ENCODE measurements at places on chromosomes 1 and 21.

- no peak for DNase-seq
These were observed 280.7 kb downstream of the LMX1A start for GRCh38 chr1:165075725-165076370.

DNA sequence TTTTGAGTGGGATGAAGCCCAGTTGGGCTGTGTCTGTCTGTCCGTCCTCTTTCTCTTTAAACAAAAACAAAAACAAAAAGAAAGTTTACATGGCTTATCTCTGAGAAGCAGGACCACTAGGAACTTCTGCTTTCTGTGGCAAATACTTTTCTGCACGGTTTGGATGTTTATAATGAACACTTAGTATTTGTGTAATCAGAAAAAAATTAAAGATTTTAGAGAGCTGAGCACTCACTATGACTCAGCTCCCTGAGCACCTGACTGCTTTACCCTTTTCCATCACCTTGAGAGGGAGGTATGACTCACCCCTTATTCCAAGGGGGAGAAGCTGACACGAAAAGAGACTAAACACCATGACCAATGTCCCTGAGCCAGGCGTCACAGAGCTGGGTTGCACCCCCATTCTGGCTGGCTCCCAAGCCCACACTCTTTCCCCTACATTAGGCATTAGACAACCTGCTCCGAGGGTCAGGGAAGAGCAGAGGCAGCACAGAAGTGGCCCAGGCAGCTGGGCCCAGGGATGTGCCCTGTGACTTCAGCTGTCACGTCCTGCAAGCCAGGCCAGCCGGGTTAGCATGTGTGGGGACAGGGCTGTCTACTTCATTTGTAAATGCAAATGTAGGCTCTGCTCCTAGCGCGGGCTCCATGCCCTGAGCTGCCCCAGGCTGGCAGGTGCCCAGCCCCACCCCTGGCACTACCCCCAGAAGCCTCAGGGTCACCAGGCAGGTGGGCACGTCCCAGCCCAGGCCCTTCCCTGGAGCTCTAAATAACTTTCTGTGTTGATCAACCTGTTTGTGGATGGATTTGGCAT lies 30.4 kb downstream of the RAP1GAP start:
- DNase-seq: no peak

GRCh38 chr1:116738673-116739370 lies 15.4 kb upstream of the CD2 start:
- DNase-seq: peak; percentile 76

- DNase-seq: no peak
These were observed 211.1 kb downstream of the DUSP10 start for GRCh38 chr1:221530791-221531190.

DNA sequence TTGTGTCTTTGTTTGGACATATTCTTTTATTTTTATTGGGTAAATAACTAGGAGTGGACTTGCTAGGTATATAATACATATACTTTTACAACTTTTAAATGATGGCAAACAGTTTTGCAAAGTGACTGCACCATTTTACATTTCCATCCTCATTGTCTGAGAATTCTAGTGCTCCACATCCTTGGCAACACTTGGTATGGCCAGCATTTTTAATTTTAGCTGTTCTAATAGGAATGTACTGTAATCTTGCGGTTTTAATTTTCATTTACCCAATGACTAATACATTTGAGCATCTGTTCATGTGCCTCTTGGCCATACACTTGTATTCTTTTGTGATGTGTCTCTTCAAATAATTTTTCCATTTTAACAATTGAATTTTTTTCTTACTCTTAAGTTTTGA lies 37.0 kb upstream of the ATP6V1G3 start:
- DNase-seq: no peak

DNA sequence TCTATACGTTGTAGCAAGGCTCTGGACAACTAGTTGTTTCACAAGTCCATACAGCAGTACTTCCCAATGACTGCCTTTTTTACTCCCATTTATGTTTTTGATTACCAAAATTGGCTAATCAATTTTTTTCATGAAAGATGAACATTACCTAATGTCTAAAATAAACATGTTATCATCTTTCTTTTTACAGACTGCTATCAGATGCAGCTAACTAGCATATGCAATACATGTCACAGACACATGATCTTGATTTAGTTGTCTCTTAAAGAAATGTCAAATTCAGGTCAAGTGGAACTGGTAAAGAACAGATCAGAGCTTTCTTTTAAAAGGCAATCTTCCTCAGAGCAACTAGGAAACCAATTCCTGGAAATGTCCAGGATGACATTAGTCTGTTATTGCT lies 630 bp upstream of the DBT start:
- DNase-seq: no peak

GRCh38 chr1:151703813-151704212 lies 12.8 kb downstream of the CELF3 start:
- DNase-seq: no peak

DNA sequence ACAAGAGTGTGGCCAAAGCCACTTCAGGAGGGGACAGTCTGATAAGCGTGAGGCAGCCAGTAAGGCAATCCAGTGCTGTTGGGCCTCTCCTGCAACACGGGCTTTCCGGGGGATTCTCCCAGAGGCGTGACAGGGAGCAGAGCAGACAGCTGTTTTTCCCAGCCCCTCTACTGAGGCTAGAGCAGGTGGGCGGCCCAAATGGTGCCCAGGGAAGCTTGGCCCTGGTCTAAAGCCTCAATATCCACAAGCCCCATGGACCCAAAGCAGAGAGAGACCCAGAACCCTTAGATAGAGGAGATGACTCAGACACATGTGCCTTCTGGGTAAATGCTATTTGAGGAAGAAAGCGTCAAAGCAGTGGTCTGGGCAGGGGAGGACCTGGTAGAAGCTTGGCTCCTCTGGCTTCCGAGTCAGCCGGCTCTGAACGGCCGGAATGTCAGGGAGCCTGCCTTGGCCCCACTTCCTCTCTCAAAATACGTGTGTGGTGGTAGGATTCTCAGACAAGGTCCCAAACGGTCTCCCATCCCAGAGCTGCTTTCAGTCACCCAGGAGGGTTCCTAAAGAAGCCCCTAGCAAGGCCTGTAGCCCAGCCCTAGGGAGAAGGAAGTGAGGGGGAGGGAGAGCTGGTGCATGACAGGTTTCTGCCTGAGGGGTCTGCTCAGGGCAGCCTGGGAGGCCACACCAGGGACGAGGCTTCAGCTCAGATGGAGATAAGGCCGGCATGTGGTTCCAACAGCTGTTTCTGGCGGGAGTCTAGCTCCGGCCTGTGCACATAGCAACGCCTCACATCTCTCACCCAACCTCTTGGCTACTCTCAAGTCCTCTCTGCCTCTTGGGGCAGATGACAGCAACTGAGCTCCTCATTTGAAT lies 28.8 kb downstream of the PIK3C2B start:
- DNase-seq: peak; percentile 84

- peak; percentile 13 for DNase-seq
These were observed 36.6 kb downstream of the RGL1 start for GRCh38 chr1:183841550-183841949.

GRCh38 chr1:66495495-66495894 lies 38.5 kb upstream of the SGIP1 start:
- no peak for DNase-seq

GRCh38 chr1:230108580-230108979 lies 41.5 kb downstream of the GALNT2 start:
- no peak for DNase-seq

GRCh38 chr1:42945164-42945563 lies 13.5 kb downstream of the SLC2A1 start:
- DNase-seq: peak; percentile 35

DNA sequence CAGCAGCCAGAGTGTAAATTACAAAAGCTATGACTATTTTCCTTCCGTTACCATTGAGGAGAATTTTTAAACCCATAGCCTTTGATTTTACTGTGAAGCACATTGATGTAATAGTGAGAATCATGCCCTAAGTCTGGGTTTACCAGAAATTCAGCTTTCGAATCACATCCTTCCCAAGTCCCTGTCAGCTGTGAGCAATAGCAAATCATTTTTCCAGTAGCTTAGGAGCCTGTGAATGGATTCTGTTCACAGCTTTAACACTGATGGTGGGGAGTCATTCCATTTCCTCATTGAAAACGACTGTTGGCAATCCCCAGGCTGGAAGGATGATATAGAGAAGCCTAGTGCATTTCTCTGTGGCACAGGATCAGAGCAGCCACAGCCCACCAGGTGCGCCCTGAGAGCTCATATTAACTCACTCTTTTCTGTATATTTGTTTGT lies 82.2 kb upstream of the C1orf105 start:
- DNase-seq: peak; percentile 39

GRCh38 chr1:4071653-4072052 lies 171.6 kb upstream of the C1orf174 start:
- DNase-seq: no peak

DNA sequence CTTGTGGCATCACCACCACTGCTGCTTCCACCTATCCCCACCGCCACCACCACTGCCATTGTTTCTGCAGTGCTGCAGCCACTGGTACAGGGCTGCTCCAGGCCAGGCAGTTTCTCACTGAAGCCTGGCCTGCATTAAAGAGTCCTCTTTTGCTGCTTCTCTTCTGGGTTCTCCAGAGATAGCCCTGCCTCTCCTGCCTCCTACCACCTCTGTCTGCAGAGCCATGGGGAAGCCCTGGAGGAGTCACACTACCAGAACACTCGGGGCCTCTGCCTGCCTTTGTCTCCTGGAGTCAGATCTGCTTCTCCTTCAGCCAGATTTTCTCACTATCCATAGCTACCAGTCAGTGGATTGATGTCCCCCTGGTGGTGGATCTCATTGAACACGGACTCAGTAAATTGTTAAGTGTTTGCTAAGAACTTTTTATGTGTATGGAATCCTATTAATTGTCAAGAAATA lies 37.7 kb upstream of the DDAH1 start:
- DNase-seq: peak; percentile 38

DNA sequence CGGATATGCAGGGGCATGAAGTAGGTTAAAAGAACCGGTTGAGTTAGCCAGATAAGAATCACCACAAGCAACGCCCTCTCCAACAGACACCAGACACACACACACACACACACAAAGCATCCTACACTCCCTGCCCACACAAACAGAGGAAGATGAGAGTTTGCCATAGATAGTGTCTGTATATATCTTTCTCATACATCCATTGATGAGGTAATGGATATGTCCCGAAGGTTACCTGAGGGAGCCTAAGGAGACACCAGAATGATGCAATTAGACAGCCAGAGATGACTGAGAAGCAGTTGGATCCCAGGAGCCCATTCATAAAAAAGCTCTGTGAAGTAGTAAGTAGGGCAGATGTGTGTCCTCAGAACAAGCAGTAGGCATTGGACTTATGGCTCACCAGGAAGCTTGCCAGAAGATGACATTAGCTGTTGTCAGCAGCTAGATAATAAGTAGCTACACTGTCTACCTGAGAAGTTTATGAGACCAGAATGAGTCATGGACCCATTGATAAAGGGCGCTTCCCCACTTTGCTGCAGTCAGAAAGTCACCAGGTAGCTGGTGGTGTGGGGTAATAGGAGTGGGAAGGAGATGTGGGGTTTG lies 247.0 kb downstream of the KCNT2 start:
- DNase-seq: no peak

- DNase-seq: no peak
These were observed 89.5 kb upstream of the KCTD3 start for GRCh38 chr1:215477632-215478031.

DNA sequence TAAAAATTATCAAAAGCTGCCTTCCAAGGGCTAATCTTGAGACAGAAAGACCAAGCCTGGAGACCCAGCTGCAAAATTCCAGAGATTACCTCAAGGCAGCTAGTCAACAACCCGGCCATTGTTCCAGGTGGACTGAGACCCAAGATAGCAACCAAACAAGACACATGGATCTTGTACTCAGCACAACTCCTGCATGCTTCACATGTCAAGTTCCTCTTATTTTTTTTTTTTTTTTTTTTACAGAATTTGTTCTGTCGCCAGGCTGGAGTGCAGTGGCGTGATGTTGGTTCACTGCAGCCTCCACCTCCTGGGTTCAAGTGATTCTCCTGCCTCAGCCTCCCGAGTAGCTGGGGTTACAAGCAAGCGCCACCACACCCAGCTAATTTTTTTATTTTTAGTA lies 40.1 kb downstream of the CD2 start:
- no peak for DNase-seq

DNA sequence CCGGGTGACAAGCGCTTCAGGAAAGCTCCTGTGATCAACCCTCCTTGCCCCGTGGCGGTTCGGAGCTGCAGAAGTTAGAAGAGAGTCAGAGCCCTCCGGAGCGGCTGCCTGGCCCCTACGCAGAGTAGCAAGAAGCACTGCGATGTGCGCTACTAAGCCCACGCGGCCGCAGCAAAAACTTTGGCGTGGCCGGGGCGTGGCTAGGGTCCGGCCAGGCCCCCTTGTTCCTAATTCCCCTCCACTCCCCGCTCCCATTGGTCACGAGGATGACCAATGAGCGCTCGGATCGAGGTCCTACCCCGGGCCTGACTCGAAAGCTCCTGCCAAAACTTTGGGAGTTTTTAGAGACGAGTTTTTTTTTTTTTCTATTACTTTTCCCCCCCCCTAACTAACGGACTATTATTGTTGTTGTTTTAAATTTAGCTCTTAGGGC lies at the start of gene HLX:
HLX (plus strand) TSS at position 368 of the 433 bp plus-strand sequence. CDS start 415 bp downstream, outside the sequence.
- DNase-seq: peak; percentile 97

DNA sequence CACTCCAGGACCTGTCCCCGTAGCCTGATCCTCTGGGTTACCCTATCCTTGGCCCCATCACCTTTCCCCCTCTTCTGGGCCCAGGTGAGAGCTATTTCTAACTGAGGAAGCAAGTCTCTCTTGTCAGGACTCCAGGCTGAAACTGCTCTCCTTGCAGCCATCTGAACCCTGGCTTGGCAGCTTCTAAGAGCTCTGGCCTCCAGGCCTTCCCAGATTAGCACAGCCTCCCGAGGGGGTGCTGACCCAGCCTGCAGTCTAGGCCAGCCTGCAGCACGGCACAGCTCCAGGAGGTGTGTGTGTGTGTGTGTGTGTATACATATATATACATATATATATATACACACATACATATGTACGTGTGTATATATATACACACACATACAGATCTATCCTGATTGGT lies 17.4 kb downstream of the CACNA1S start:
- DNase-seq: no peak

- DNase-seq: no peak
These were observed 2.1 kb downstream of the KCNN3 start for GRCh38 chr1:154867841-154868605.

DNA sequence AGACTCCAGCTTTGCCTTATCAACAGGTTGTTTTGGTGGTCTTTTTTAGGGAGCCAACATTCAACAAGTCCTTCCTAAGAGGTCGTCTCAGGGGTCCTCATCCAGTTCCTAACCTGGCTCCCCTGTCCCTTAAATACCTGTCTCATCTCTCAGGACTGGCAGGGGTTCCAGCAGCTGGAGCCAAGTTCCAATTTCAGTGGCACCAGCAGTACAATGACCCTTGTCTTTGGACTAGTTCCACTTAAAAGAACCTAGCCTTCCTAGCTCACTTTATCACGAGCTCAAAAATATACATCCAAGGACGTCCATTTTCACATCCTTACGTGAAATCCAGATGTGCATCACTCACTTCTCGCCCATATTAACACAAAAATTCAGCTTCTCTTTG lies 18.7 kb upstream of the TRAF3IP3 start:
- no peak for DNase-seq

Measured in suppressor macrophage treated with lipopolysaccharide for 1 hour (primary cell).